ENCODE measurements at places on chromosomes 4 and X. TPM values are rescaled to one million over a fixed set of nuclear protein-coding genes. Genes with fewer than 3 reads are reported as not detected.

EPHA5 gene
- total RNA-seq: under 0.01 TPM

CCSER1 gene
- total RNA-seq: not detected

MAGEA12 gene
- total RNA-seq: not detected

CT47B1 gene
- total RNA-seq: not detected

CPLX1 gene
- not detected for total RNA-seq

WDR1 gene
- 782 TPM for total RNA-seq

NAA11 gene
- not detected for total RNA-seq

EVC gene
- 16.8 TPM for total RNA-seq

XK gene
- total RNA-seq: under 0.01 TPM

VCX2 gene
- total RNA-seq: not detected

SHROOM3 gene
- 19.5 TPM for total RNA-seq

TDO2 gene
- 0.28 TPM for total RNA-seq

MAGED4B gene
- total RNA-seq: 35.5 TPM

AMTN gene
- total RNA-seq: not detected

CXCL6 gene
- not detected for total RNA-seq

Data from IMR-90 (cell line).